Left ventricle myocardium inferior (tissue), 1 donor: ENCODE measurements at places on chromosomes 6 and 20.

- DNase-seq = no peak
These were observed 98.3 kb downstream of the AIG1 start for GRCh38 chr6:143159001-143159400.

DNA sequence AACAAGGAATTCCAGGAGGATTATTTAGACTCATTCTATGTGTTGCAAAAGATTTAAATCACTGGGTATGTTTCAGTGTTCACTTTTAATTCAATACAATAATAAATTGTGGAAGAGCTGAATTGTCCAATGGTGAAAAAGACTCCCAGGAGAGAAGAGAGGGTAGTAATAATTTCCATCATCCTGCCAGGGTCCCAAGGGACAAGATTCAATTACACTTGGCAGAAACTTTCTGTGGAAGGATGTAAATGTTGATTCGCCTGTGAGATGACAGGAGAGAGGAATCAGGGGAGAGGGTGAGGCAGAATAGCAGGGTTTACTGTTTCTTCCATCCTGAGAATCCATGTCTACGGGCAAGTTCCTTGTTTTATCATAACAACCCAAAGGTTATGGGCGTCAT is 342.7 kb downstream of the ESR1 start:
- DNase-seq = no peak

DNA sequence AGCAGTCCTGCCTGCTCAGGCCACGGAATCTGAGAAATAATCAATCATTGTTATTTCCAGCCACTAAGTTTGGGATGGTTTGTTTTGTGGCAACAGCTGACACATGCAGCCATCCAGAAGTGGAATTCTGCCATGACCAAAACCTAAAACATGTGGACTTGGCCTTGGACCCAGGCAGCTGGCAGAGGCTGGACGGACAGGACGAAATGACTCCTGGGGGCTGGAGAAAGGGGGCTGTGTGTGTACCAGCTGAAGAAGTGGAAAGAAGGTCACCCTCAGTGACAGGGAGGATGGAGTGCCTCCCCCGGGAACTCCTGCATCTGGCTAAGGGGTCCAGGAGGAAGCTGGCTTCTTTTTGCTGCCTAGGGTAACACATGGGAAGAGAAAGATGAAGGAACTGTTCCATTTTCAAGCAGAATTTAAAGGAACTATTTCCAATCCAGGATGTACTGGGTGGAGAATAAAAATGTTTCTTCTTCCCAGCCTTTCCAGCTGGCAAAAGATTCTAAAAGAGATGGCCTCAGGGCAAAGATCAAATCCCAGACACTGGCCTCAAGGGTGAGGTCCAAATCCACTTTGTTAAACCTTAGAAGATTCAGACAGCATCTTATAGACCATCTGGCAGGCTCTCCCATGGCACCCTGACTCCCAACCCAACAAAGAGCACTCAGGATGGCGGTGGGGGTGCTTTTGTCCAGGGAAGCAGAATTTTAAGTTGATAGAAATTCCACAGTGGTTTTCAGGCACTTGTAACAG is 14.3 kb downstream of the SERPINB6 start:
- no peak for DNase-seq

GRCh38 chr20:4441191-4441590 is 280.5 kb upstream of the PRND start:
- no peak for DNase-seq

DNA sequence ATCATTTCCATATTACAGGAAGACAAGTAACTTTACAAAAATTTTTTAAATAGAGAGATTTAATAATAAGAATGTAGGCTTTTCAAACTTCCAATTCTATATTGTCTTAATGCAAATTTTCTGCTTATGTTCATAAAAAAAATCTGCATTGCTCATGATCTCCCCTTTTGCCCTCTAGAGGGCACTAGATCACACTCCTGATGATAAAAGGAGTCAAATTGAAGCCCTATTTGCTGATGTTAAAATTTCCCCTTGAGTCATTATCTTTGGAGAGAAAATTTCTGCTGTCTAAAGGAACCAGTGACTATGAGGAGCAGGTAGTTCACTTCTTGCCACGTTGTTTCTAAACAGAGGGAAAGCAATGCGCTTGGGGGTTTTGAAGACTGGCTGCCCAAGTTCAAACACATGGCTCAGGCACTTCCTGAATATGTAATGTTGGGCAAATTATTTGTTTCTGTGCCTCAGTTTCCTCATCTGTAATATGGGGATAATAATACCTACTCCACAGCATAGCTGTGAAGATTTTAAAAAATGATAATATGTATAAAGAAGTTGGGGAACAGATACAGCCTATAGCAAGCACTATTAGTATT is 874.2 kb downstream of the TFAP2A start:
- no peak for DNase-seq

DNA sequence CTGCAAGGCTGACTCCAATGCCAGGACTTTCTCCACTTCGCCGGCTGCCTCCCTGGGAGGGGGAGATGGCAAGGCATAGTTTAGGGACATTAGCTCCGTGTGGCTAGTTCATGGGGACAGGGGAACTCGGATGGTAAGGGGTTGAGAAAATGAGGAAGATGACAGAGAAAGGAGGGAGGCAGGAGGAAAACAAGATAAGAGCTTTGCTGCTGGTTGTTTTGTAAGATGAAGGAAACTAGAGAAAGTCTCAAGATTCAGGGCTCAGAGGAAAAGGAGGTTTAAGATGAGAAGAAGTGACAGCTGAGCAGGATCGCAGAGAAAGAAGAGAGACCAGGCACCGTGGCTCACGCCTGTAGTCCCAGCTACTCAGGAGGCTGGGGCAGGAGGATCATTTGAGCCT is 180.9 kb upstream of the RREB1 start:
- no peak for DNase-seq

DNA sequence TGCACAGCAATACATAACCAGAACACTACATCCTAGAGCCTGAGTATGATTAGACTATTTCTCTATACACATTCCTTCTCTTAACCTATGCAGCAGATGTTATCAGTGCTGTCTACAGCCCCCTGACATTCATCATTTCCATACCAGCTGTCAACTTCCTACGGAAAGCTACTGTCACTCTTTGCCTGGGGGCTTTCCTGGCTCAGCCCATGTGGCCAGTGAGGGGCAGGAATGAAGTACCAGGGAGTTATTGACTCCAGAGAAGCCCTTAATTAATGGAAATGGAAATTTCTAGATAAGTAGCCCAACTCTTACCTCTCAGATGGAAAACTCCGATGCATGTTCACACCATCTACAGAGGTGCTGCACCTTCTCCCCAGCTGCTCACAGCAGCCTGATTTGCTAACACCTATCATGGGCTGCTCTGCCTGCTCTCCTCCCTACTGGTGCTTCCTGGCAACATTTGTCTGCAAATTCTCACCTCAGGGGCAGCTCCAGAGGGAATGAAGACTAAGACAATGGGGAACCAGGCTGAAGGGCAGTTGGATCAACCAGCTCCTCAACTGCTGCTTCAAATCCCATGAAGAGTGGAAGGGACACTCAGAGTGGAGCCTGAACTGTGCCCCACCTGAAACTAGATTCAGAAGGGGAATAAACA is 59.6 kb downstream of the LINC00237 start:
- no peak for DNase-seq

- peak; percentile 81 for DNase-seq
These were observed 38.1 kb downstream of the GNAS start for GRCh38 chr20:58890518-58891085.

GRCh38 chr20:1333462-1334369 is 4.8 kb upstream of the SDCBP2 start:
- DNase-seq = no peak

DNA sequence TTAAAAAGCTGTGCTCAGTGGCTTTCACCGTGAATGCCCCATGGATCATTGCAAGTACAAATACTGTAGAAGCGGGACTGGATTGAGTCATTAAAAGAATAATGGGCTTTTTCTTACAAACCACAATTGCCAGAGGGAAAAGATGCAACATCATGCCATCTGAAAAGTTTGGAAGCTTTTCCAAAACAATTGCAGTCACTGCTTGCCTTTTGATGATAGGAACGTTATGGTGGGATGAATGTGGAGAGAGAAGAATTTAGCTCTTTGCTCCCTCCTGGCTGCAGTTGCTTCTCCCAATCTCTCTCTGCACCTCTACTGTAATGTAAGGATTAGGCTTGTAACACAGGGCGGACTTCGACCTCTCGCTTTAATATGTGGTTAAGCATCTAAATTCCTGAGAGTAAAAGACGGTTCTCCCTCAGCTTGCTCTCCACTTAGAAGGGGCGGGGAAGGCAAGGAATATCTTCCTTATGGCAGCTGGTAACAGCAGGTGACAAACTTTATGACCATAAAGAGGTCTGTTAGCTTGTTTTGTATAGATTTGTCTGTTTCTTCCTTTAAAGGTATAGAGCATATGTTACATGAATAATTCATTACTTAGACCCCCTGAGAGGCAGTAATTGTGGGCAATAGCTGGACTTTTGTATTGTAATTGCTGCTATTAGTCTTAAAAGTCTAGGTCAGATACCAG is 376.1 kb downstream of the UTRN start:
- DNase-seq = no peak

DNA sequence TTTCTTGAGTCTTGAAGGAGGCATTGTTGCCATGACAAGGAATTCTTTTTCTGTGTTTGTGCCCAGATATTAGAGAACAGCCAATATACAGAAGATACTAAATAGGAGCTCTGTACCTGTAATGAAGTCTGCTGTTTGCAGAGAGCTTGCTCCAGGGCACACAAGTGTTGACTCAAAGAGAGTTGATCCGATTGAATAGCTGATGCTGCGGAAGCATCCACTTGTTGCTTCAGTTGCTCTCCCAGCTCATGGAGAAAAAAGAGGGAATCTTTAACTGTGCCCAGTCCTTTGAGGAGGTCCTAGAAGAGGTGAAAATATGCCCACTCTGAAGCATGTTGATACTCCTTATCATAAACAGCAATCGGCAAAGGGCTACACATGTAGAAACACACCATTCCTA is 411.4 kb downstream of the ESR1 start:
- no peak for DNase-seq

- no peak for DNase-seq
These were observed 94.8 kb downstream of the BTBD3 start for GRCh38 chr20:12012241-12013222.

DNA sequence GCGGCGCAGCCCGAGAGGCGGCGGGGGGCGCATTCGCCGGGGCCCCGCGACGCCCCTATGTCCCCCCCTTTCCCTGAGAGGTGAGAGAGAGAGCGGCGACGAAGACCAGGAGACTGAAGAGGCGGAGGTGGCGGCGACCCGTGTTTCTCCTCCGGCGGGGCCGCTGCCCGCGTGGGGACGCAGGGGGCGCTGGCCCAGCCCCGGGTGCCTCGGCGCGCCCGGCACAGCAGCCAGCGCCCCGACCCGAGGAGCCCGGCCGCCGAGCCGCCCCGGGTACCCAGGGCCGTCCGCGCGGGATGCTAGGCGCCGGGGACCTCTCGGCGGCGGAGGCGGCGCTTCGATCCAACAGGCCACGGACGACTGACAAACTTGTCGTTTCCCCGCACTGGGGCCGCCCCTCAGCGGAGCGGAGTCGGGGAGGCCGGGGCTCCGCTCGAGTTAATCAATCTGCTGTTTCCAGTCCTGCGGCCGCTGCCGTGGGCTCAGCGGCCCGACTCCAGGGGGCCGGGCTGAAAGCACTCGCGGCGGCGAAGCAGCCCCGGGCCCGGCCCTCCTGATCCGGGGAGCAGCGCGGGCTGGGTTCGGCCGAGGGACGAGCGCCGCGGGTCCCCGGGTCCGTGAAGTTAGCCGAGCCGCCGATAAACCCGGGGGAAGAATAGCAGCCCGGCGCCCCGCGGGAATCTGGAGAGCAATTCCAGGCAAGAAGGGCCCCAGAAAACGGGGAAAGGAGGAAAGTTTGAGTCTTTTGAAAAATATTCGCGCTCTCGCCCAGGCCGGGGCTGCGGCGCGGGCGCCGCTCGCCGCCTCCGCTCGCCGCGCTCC is 631 bp downstream of the MDGA1 start:
- DNase-seq = peak; percentile 27

- DNase-seq = no peak
These were observed 92.6 kb upstream of the SLC22A23 start for GRCh38 chr6:3549314-3549940.

GRCh38 chr6:3848925-3849605 is at the start of gene FAM50B:
Gene FAM50B, plus strand, starts transcription at chr6:3849373. Its CDS starts 439 bp downstream, at chr6:3849812.
- peak; percentile 95 for DNase-seq

DNA sequence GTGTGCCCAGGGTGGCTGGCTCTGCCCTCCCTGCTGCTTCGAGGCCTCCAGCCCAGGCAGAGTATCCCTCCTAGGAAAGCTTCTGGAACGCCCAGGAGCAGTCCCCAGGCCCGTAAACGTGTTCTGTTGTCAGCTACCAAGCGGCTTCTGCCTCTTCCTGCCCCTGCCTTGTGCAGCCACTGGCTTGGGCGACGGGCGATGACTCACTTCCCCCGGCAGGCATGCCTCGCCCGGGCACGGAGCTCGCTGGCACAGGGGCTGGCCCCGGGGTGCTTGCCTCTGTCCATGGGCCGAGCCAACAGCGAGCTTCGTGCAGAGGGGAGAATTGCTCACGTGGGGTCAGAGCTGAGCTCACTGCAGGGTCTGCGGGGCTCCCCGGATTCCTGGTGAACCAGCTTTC is 86.7 kb upstream of the THBS2 start:
- DNase-seq = no peak

DNA sequence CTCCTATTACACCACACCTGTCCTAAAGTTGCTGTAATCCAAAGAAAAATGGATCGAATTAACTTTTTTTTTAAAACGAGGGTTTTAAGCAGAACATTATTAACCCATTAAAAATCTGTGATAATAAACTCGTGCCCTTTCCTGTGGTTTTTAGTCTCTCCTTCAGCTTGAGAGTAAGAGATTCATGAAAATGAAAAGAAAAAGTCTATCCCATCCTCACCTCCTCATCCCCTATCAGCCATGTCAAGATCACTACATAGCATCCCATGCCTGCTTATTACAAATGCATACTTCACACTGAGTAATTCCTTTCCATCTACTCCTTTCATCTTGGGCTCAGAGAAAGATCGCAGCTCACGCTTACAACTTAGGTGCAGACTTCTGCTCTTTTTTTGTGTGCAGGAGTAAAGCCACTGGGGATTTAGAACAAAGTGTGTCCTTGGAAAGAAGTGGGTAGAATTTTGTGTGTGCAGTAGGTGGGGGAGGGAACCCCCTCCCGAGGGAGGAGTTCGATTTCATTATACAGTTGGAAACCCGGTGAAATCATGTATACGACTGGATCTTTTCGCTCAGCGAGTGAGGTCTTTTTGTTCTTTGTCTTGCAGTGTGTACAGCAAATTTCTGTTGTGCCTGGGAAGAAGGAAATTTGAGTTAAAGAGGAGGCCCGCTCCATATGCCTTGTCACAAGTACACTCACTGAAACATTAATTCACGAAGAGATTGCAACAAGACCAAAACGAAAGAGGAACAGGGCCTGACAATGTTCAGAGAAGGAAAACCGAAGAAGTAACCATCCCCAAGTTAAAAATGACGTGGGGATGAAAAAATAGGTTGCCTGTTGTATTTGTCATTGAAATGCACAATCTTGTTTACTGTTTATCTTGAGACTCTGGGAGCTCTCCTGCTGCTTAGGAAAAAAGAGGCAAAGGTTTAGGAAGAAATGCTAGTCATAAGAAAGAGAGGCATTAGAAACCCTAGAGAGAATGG is 146.5 kb upstream of the ZNF217 start:
- no peak for DNase-seq
